ENCODE measurements at places on chromosomes 13 and 19.

- DNase-seq = no peak
Measured at GRCh38 chr13:36954542-36954941, 34.5 kb upstream of the SMAD9 start.

DNA sequence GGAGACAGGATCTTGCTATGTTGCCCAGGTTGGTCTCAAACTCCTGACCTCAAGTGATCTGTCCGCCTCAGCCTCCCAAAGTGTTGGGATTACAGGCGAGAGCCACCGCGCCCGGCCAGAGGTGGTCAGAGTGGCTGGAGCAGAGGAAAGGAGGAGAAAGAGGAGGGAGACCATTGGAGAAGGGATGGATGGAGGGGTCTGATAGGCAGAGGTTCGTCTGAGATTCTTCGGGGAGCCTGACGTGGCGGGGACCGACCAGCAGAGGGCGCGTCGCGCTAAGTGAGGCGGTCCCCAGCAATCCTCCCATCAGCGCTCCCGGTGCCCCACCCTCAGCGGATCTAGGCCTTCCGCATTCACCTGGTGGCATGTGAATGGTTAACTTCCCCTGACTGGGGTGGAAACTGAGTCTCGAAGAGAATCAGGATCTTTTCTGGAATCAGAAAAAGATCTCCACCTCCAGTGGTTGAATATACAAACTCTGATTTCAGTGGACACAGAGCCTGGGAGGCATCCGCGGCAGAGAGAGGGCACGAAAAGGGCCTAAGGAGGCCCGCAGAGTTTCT, 8.8 kb downstream of the GTPBP3 start:
- DNase-seq = peak; percentile 51

- no peak for DNase-seq
Measured at GRCh38 chr13:41216160-41216559, 21.8 kb upstream of the KBTBD7 start.

- no peak for DNase-seq
Measured at GRCh38 chr19:45358213-45358792, 12.1 kb downstream of the ERCC2 start.

GRCh38 chr13:111282997-111283396, 37.4 kb upstream of the TEX29 start:
- no peak for DNase-seq

GRCh38 chr13:27353166-27353583, 71.2 kb upstream of the GTF3A start:
- DNase-seq = no peak

DNA sequence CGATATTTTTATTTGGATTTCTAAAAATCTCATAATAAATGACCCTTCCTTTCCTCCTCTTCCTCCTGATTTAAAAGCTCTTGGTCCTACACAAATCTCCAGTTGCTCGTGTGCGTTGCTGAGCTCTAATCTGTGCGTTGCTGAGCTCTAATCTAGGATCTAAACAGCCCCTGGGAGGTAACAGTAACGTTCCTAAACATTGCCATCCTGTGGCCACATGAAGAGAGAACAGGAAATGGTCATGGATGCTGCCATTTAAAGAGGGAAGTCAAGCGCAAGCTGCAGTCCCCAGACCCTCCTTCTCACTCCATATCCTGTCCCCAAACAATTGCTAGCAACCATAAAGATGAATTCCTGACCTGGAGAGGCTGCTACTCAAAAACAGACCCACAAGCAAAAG, 170.8 kb downstream of the NUFIP1 start:
- DNase-seq = peak; percentile 14

- DNase-seq = no peak
Measured at GRCh38 chr19:18117364-18117691, 19.8 kb downstream of the MAST3 start.

DNA sequence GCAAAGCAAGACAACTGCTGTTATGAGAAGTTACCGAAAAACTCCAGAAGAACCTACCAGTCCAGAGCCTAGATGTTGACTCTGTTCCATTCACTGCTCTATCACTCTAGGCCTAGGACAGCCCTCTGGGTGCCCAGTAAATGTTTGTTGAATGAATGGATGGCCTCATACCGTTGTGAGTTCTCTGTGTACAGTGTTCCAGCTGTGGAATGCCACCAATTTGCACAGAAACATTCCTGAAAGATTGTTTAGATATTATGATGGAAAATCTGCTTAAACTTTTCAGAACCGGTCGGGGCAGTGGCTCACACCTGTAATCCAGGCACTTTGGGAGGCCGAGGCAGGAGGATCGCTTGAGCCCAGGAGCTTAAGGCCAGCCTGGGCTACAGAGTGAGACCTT, 1.3 kb upstream of the FBL start:
- no peak for DNase-seq

GRCh38 chr19:3132971-3133792, 2.7 kb upstream of the GNA15 start:
- peak; percentile 95 for DNase-seq

- DNase-seq = no peak
Measured at GRCh38 chr13:112124141-112124540, 57.2 kb downstream of the SOX1 start.

- peak; percentile 30 for DNase-seq
Measured at GRCh38 chr19:41194157-41194552, 1.1 kb downstream of the CYP2S1 start.

DNA sequence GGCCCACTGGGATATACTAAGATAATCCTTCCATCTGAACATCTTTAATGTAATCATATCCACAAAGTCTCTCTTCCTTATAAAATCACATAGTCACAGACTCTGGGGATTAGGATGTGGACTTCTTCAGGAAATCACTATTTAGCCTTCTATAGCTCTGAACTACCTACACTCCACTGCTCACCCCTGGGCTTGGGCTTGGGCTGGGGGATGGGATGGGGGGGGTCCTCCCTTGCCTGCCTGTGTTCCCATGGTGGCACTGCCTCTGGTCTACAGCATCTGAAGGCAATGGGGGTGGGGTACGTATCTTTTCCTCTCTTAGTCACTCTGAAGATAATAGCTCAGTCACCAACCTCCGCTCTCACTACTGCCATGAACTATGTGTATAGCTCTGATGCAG, 67.8 kb upstream of the SERTM1 start:
- no peak for DNase-seq

GRCh38 chr13:59846845-59847620, 316.7 kb downstream of the DIAPH3 start:
- no peak for DNase-seq

GRCh38 chr19:1465191-1466016, 13.6 kb downstream of the C19orf25 start:
- DNase-seq = no peak

- DNase-seq = no peak
Measured at GRCh38 chr13:111946214-111946613, 120.7 kb upstream of the SOX1 start.

- no peak for DNase-seq
Measured at GRCh38 chr13:69373747-69374425, 733.7 kb upstream of the ATXN8OS start.

GRCh38 chr13:31361673-31362072, 161.9 kb downstream of the B3GLCT start:
- DNase-seq = no peak

GRCh38 chr19:41352609-41353465, 885 bp downstream of the TGFB1 start:
- DNase-seq = no peak

DNA sequence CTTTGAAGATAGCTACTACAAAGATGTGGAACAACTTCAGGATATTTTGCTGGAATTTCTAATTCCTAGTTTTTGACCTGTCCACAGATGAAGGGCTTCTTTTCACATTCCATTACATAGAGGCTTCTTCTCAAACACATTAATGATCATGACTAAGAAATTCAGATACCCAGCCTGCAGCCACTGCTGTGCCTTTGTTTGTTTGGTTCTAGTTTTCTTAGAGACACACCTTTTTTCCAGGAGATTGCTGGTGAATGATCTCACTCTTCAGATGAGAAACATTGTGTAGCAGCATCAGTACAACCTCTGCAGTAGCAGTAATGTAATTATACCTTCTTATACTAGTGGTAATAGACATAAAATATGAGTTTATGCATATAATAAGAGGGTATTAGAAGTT, 5.0 kb downstream of the TDRD3 start:
- no peak for DNase-seq

GRCh38 chr13:95588721-95589120, 36.2 kb downstream of the CLDN10 start:
- no peak for DNase-seq
